Activated CD8-positive, alpha-beta memory T cell treated with anti-CD3 and anti-CD28 coated beads for 48 hours (primary cell): ENCODE measurements at places on chromosomes 6 and 20.
A peak's percentile ranks its signal among the peaks of the same experiment; 100 is the strongest.

GRCh38 chr6:98975421-98975820, 27.7 kb upstream of the FBXL4 start:
- DNase-seq = no peak

DNA sequence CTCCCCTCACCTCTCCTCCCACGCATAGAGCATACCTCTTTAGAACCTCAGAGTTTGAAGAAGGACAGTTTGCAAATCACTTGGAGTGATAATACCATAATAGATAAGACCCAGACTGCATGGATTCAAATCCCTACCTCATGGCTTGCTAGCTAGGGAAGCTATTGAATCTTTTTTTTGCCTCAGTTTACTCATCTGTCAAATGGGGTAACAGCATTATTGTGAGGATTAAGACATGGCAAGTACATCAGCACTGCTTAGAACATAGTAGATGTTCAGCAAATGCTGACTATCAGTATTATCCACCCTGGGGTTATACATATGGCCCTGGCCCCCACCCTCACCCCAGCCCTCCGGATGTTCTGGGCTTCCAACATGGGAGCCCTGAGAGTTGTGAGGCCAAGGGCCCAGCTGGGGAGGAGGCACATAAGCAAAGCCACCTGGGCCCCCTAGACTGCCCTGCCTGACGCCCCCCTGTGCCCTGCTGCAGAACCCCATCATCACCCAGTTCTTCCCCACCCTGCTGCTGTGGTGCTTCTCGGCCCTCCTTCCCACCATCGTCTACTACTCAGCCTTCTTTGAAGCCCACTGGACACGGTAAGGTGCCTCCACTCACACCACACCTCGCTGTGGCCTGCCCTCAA, 9.1 kb upstream of the CAPN11 start:
- DNase-seq = no peak

- DNase-seq = no peak
Observed at GRCh38 chr6:119234457-119234856, 115.1 kb downstream of the MAN1A1 start.

DNA sequence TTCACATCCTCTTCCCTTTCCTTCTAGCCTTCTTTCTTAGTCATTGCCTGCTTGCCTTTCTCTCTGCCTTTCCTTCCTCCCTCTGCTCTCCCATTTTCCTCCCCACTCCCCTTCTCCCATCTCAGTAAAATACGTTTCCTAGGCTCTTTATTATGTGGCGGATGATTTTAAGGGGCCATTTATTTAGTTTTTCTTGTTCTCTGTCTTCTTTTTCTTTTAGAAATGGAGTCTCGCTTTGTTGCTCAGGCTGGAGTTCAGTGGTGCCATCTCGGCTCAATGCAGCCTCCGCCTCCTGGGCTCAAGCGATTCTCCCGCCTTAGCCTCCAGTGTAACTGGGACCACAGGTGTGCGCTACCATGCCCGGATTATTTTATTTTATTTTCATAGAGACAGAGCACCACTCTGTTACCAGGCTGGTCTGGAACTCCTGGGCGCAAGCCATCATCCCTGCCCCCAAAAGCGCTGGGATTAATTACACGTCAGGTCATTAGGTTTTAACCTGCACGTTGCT, 1.5 kb downstream of the MTHFD1L start:
- DNase-seq = no peak

DNA sequence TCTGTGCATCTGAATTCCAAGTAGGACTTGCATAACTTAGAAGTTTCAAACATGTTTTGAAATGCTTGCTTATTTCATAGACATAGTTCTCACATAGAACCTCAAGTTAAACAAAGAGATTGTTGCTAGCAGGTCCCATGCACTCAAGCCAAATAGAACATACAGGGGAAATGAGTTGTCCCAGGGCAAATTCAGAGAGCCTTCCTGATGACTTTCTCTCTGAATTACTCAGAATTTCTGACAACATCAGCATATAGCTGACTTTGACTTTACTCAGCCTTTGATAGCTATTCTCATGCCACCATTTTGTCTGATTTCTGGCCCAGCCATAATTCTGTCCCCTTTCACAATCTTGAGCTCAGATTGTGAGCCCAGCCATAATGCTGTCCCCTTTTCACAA, 333.2 kb upstream of the PLCB4 start:
- DNase-seq = no peak

GRCh38 chr20:10982692-10983091, 308.9 kb upstream of the JAG1 start:
- no peak for DNase-seq

DNA sequence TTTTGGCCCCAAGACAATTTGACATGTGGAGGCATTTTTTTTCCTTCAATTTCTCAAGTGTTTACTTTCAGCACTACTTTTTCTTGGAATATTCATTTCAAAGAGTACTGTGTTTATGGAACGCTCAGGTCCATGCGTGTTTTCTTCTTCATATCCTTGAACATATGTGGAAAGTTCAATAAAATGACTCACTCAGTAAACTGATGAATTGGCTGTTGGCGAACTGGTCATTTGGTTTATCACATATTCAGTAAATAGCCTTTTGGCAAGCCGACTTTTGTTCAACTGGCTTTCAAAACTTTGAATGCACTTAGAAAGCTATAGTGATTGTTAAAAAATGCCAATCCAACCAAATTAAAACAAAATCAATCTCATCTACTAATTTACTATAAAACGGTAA, 964.6 kb upstream of the SLC35B3 start:
- no peak for DNase-seq

DNA sequence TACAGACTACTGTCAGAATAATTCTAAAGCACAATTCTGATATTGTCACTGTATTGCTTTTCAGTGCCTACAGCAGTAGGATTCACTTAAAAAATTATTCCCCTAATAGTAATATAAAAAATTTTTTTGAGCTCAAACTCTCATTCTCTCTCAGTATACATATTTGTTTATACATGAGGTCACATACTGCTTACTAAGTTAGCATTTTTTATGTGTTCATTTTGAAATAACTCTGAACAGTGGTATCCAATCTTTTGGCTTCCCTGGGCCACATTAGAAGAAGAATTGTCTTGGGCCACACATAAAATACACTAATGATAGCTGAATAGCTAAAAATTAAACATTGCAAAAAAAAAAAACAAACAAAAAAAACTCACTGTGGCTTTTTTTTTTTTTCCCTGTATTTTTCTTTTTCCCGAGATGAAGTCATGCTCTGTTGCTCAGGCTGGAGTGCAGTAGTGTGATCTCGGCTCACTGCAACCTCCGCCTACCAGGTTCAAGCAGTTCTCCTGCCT, 38.6 kb downstream of the ASXL1 start:
- DNase-seq = no peak

DNA sequence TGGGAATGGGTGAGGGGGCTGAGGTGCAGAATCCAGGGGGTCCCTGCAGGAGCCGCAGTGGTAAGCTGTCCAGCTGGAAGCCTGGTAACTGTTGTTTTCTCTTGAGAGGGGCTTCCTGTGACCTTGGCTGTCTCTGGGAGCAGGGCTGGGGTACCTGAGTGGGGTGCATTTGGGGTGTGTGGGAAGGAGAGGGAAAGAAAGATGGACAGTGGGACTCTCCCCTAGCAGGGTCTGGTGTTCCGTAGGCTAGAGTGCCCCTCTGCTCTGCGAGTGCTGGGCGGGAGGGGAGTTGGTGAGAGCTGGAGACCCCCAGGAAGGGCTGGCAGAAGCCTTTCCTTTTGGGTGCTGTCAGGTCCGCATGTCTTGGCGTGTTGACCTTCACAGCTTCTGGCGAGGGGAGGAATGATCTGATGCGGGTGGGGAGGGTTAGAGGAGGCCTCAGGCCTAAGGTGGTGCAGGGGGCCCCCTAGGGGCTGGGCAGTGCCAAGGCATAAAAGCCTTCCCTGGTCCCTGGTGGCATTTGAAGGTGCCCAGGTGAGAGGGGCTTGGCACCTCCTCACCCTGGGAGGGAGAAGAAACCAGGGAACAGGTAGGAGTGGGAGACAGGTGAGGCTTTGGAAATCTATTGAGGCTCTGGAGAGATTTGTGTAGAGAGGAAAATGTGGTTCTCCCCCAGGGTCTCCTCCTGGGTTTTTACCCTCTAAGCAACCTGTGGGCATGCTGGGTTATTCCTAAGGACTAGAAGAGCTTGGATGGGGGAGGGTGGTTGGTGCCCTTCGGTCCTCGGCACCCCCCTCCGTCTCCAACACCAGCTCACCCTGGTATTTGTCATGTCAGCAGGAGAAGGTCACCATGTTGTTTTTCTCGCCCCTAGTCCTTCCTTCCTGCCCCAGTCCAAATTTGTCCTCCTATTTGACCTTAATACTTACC, 3.3 kb downstream of the VEGFA start:
- peak; percentile 38 for DNase-seq

DNA sequence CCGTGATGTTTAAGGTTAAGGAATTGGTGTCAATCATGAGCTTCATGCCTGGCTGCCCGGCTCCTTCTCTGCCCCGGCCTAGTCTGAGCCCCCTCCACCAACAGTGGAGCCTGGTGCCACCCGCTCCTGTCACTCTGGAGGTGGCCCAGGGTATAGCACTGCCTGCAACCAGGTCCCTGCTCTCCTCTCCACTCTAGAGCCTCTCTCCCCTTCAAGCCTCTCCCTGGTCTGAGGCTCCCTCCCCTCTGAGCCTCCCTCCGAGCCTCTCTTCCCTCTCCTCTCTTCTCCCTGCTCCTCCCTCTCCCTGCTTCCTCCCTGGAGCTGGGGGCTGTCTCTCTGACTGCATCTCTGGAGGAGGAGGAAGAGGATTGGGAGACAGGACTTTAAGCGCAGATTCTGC, 31.3 kb upstream of the MRGBP start:
- no peak for DNase-seq

DNA sequence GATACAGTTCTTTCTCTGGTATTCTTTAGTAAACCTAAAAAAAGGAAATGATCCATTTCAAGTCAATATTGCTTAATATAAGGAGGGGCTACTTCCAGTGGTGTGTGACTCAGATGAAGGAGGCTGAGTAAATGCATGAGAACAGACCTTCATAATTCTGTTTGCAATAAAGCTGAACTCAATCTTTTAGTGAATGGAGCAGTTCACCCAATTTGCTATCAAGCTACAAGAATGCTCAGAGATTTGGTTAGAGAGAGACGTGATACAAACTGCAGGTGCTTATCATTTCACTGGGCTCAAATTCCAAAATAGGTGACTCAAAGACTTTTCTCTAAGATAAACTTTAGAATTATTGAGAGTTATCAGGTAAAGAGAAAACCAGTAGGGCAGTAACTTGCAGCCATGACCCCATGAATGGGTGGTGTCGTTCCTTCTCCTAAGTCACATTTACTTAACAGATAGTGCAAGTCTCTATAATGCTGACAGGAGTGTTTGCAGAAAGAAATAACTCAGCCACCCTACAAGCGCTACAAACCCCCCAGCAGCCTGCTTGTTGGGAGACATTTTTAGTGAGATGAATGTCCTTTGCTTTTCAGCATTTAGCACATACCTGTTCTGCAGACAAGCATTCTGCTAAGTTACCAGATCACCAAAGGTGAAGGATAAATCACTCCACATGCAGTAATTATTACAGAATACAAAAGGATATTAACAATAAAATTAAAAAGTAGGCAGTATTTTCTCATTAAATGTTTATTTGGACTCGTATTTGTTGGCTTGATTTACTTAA, 16.4 kb upstream of the BLOC1S5 start:
- no peak for DNase-seq

DNA sequence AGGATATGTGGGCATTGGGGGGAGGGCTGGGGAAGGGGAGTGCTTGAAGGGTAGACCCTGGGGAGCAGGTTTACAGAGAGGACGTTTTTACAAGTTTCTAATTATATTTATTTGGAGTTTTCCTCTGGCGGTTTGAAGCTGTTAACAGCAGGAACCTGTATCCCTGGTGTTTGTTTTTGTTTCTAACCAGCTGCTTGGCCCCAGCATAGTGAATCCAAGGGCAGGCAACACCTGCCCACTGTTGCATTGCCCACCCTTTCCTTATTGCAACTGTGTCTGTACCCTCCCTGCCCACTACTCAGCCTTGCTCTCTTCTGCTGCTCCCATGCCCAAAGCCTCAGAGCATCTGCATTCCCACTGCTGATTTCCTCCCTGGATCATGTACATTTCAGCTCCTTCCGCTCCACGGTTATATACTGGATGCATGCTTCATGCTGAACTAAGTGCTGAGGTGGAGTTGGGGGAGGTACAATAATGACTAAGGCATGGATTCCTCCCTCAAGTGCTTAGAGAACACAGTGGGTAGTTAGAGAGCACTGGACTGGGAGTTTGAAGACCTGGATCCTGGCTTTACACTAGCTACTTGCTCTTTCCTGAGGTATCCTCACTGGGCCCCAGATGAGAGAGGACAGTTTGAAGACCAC, 6.0 kb downstream of the SCUBE3 start:
- no peak for DNase-seq

DNA sequence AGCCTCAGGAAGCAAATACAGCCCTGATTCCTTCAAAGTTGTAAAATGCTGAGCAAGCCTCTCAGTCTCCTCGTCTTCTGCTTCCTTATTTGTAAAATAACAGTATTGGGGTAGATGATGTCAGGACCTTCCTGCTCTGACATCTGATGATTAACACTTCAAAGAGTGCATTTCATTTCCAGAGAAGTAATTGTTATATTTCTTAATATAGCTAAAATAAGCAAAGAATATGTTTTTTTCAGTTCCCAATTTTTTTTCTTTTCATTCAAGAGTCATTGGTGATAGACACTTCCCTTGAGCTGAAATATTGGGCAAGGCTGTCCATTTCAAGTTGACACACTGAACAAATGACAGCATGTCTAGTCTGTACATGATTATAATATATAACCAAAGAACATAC, 53.4 kb downstream of the SLX4IP start:
- no peak for DNase-seq

GRCh38 chr6:147173140-147173539, 31.1 kb upstream of the STXBP5 start:
- DNase-seq = no peak

- no peak for DNase-seq
Observed at GRCh38 chr20:9417665-9418064, 96.7 kb upstream of the LAMP5 start.

DNA sequence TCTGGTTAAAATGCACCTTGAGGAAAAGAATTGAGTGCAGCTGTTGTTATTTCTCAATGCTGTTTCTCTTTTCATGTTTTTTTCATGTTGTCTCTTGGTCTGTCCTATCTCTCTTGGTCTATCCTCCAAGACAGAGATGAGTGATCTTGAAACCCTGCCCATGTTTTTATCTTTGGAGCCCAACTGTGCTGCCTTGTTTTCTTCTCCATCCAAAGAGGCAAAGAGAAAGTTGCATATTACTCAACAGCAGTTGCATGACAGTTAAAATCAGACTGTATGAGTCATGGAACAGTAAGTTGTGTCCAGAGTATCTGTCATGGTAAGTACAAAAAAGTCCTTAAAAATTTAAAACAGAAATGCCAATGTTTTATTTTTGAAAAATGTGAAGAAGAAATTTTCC, 26.2 kb downstream of the BCAS1 start:
- no peak for DNase-seq

DNA sequence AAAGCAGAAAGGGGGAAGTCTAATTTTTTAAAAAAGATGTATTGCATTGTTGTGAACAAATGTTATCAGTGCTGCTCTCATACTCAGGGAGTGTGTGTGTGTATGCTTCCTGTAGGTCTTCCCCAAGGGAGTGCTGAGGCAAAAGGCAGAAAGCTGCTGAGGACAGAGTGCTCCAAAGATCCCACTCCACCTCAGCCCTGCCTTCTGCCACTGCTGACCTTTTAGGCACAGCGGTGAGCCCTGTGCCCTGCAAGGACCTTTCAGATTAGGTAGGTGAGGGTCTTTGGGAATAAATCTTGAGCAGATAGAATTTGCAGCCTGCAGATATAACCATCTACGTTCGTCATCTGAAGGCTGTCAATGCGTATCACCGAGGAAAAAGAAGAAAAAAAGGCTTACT, 756.4 kb upstream of the MMS22L start:
- DNase-seq = no peak

- DNase-seq = no peak
Observed at GRCh38 chr6:144266091-144266649, 19.0 kb upstream of the UTRN start.
